ENCODE measurements at places on chromosomes 7 and 10.

DNA sequence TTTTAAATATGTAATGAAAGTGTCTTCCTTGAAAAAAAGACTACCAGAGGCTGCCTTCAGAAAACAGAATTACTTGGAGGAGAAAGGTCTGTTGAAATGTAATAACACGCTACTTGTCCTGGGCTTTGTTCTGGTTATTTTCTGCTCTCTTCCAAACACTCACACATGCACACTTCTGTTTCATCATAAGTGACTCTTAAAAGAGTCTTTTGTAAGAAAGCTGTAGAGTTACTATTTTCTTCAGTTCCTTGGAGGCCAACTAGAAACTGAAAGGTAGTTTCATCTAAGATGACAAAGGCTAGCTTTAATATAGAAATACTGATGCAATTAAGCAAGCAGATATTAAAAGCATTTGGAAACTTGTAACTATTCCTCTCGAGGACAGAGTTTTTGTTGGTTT lies 39.1 kb downstream of the TASOR2 start:
- no peak for DNase-seq

DNA sequence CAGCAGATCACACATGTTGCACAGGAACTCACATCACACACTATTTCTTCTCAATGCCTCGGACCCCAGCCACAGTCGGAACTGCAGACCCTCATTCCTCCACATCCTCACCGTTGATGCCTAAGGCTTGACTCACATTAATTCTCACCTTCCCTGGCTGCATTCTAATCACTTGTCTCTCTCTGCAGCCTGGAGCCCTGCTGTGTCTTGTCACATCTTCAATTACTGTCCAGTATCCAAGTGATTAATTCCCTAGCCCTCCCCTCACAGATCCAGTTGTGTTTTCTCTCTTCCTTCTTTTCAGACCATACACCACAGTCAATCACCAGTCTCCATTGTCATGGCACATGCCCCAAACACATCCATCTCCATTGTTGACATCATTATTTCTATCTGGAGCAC lies 592.4 kb upstream of the IGFBP3 start:
- DNase-seq = no peak

GRCh38 chr10:121134711-121135110 lies 283.5 kb downstream of the WDR11 start:
- no peak for DNase-seq

GRCh38 chr7:66522518-66522917 lies 106.2 kb upstream of the KCTD7 start:
- DNase-seq = peak; percentile 9

DNA sequence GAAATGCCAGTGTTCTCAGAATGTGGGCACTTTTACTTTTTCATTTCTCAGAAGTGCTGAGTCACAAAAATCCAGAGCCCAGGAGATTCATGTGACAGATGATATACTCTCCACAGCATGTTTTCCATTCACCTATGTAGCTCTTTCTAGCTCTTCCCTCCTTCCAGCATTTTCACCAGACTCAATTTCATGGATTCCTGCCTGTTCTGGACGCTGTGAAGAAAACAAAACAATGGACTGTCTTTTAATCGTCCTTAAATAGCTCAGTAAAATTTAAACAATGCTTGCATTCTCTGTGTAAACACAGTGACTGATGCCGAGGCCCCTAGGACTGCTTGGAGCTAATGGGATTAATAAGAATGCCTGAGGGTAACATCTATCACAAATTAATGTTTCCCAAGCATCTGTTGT lies 25.5 kb downstream of the ZNF713 start:
- DNase-seq = no peak

- DNase-seq = no peak
Observed at GRCh38 chr10:73376679-73377078, 18.0 kb upstream of the CFAP70 start.

- DNase-seq = peak; percentile 55
Observed at GRCh38 chr7:98202367-98203195, 8.7 kb upstream of the BHLHA15 start.

GRCh38 chr10:123512901-123513775 lies 153.0 kb upstream of the GPR26 start:
- no peak for DNase-seq

GRCh38 chr7:100604028-100604975 lies 2.1 kb downstream of the PCOLCE start:
- peak; percentile 78 for DNase-seq

DNA sequence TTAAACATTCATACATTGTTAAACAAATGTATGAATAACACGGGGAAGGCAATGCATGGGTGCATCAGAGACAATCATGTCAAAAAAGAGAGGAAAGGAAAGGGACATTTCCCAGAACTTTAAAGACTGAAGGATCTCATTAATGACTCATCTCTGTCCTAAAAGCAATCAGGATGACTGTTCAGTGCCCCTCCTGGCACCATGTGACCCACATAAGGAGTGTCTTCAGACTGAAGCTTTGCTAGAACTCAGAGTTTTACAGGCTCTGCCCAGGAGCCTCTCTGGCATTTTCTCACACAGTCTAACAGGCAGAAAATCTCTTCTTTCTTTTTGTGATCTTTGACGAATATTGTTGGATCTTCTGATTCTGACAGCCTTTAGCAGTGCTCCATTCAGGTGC lies 315.3 kb downstream of the OTUD1 start:
- no peak for DNase-seq

- no peak for DNase-seq
Observed at GRCh38 chr10:61751599-61751998, 88.9 kb downstream of the CABCOCO1 start.

DNA sequence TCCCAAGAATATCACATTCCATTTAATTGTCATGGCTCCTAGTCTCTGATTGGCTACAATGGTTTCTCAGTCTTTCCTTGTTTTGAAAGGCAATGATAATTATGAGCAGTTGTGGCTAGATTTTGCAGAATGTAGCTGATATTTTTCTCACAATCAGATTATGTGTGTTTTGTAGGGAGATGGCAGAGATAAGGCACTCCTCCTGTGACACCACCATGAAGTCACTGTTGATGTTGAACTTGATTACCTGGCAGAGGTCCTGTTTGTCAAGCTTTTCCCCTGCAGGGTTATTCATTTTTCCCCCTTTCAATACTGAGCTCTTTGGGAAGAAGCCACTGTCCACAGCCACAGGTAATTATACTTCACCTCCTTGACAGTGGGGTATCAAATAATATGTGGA lies 602.9 kb upstream of the PFKP start:
- DNase-seq = no peak

- DNase-seq = no peak
Observed at GRCh38 chr7:33842150-33842549, 63.2 kb upstream of the BMPER start.

DNA sequence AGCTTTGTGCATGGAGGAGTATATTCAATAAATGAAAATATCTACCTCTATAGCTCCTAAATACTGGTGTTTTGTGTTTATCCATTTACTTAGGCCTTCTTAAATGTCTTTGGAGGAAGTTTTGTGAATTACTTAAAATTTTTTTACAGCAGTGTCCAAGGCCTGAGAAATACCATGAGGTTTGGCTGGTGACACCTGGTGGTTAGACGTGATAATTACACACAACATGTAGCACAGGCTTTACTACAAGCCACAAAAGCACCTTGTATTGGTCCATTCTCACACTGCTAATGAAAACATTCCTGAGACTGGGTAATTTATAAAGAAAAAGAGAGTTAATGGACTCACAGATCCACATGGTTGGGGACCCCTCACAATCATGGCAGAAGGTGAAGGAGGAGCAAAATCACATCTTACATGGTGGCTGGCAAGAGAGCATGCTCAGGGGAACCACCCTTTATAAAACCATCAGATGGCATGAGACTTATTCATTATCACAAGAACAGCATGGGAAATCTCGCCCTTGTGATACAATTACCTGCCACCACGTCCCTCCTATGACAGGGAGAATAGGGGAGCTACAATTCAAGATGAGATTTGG lies 20.6 kb downstream of the HYAL4 start:
- DNase-seq = peak; percentile 15

GRCh38 chr10:84412482-84412881 lies 84.1 kb downstream of the CCSER2 start:
- no peak for DNase-seq

- no peak for DNase-seq
Observed at GRCh38 chr7:17136126-17136525, 162.3 kb upstream of the AHR start.

DNA sequence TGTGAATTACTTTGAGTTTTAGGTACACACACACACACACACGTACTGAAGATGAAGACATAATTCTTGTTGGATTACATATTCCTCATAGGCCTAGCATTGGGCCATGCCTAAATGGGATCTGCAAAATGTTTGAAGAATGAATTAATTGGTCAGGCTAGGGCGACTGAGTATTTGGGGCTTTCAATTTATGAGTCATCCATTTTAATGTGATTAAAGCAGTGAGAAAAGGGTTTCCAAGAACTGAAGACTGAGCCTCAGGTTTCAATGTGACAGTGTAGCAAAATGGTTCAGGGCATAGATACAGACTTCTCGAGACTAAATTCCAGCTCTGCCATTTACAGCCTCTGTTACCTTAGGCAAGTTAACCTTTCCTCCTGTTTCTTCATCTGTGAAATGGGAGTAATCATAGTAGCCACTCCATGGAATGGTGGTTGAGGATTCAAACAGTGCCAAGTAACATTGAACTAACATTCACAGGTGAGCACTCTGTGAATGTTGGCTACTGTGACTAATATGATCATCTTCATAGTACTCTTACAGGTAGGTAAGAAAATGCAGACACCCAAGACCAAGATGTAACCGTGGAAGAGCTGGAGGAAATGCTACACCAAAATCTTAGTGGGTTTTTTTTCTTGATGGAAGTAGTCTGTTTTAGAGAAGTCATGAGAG lies 7.6 kb downstream of the BPGM start:
- no peak for DNase-seq

GRCh38 chr10:11610826-11611247 lies 613 bp downstream of the USP6NL start:
- DNase-seq = peak; percentile 21

DNA sequence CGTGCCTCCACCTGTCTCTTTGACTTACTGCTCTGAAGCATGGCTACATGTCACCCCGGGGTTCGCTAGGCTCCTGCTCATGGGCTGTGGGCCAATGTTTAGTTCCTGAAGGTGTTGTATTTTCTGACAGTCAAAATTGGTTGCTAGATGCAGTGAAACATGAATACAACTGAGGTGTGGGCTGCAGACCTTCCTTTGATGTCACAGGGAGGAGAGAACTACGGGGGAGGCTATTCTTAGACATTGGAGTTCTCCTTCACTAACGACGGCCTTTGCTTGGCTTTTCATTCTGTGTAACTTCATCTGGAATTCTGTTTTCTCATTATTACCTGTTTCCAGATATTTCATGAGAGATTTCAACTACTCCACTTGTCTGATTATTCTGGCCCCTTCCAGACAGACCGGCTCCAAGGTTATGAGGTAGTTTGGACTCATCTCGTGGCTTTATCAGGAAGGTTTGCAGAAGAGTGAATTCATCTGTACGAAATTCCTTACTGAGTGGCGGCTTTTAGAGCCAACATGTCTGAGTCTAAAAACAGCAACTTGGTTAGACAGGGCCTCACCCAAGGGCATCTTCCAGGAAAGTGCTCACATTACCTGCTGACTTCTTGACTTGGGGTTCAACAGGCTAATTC lies 774.7 kb downstream of the SUGCT start:
- DNase-seq = no peak

Measured in activated naive CD4-positive, alpha-beta T cell treated with Interleukin-2 at 50 U/mL for 16 hours (primary cell).